ENCODE measurements at places on chromosomes 2 and 18.

DNA sequence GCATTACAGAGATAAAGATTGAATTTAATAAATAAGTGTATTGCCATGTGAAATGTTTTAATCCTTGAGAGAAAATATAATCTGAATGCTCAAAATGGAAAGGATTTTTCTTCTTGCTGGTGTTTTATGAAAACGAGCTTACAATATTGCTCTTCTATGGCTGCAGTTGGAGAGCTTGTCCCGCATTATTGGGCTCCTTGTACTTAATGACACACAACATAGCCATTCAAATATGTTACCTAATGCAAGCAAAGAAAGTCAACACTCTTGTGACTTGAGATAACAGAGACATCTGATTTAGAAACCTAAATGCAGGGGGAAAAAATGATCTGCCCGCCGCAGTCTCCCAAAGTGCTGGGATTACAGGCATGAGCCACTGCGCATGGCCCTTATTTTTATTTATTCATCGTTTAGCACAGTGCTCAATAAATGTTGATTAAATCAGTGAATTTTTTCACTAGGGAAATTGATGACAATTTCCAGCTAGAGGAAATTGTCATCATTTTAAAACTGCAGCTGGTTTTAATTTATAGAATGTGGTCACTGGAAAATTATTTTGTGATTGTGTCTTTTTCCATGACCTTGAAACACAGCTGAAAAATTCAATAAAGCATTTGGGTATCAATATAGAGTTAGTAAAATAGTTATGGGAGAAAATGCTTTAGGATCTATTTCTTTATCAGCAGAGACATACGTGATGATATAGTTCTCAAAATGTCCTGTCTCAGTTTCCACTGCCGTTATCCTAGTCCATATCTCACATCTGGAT lies 2.4 kb upstream of the PRKD3 start:
- DNase-seq = no peak

DNA sequence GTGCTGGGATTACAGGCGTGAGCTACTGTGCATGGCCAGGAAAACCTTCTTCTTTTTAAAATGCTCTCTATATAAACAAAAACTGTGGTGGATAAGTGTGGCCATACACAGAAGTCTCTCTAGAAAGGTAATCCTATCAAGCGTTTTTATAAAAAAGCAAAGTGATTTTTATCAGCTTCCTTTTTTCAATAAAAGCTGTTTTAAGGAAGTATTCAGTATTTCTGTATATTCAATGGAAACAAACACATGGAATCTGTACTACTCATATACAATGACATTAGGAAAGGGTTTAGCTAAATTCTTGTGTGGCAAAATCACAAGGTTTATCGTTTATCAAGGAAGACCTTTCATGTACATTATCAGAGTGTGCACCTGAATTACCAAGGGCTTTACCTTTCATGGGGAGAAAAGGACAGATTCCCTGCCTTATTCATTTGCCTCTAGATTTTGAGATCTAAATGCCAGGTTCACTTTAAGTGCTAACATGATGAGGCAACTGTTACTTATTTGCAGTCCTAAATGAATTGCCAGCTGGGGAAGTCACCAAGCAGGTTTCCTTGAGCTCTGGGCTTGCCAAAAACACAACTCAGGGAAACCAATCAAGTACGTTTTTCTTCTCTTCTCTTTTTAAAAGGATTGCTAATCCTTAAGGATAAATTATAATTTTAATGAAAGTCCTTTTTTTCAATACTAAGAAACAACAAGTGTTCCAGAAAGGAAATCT lies 70.8 kb downstream of the RTN4 start:
- DNase-seq = no peak

DNA sequence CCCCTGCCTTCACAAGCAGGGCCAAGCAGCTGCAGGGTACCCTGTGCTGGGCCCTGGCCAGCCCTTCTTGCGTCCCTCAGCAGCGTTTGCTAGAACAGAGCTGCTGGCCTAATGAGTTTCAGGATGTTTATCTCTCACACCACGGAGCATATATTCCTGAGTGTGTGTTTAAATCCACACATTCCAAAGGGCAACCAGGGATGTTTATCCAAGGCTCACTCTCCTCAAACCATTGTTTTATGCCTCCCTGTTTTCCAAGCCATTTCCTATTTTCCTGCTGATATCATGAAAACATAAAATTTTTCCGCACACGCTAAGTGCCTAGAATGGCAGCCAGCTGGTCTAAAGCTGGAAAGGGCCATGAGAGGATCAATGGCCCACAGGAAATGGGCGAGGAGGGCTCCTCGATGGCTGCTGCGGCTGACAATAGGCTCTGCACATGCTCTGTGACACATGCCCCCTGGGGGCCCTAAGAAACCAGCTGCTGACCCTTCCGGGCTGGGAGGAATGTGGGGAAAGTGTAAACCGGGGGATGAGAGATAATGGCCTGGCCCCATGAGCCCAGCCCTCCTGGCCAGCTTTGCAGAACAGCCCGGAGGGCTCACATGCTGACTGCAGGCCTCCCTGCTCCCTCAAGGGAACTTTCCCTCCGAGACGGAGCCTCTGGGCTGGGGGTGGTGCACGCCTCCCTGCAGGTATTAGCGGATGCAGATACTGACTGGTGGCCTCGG lies 194.0 kb downstream of the NDUFA10 start:
- DNase-seq = no peak

GRCh38 chr2:27708666-27709065 lies 45.0 kb downstream of the SLC4A1AP start:
- no peak for DNase-seq

DNA sequence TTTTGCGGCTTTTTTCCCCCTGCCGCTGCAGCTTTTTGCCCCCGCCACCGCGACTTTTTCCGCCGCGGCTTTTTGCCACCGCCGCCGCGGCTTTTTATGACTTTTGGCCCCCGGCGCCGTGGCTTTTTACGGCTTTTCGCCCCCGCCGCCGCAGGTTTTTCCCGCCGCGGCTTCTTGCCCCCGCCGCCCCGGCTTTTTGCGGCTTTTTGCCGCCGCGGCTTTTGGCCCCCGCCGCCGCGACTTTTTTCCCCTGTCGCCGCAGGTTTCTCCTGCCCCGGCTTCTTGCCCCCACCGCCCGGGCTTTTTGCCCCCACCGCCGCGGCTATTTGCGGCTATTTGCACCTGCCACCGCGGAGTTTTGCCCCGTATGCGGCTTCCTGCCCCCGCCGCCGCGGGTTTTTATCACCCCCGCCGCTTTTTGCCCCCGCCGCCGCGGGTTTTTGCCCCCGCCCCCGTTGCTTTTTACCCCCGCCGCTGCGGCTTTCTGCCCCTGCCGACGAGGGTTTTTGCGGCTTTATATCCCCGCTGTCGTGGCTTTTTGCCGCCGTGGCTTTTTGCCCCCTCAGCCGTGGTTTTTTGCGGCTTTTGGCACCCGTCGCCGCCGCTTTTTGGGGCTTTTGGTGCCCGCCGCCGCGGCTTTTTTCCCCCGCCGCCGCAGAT lies 2750.9 kb downstream of the RPIA start:
- no peak for DNase-seq

GRCh38 chr2:109352898-109353689 lies 224.1 kb downstream of the SH3RF3 start:
- no peak for DNase-seq

DNA sequence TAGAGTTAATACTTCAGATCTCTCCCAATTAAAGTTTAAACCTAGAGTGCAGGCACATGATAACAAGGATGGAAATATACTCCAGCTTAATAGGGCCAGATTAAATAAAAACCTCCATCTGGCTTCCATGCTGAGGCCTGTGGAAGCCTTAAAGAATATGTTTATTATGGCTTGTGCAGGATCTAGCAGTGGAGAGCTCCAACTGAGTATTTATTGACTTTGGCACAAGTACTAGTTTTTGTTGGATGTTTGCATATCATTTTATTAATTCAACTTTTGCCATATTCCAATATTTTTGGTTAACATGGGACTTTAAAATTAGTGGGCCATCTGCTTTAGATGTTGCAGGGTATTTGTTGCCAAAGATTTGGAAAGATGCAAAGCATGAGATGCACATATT lies 860.4 kb upstream of the SOX11 start:
- no peak for DNase-seq

GRCh38 chr2:74007711-74008110 lies 23.0 kb downstream of the TET3 start:
- DNase-seq = no peak

GRCh38 chr2:6423157-6423556 lies 442.6 kb downstream of the CMPK2 start:
- no peak for DNase-seq

DNA sequence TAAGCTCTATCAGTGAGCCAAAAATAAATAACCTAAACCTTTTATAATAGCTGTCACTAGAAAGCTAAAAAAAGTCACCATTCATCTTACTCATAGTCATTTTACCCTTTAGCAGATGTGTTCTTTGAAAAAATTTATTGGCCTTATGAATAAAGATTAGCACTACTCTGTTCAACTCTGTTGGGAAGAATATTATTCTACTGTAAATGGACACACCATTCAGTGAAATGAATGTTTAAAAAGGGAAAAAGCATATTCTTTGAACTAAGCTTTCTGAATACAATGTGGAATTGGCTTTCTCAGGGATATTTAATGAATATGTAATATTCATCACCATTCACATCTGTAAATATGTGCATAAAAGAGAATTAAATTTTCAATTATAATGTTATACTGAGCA lies 422.0 kb downstream of the CBLN2 start:
- DNase-seq = no peak

DNA sequence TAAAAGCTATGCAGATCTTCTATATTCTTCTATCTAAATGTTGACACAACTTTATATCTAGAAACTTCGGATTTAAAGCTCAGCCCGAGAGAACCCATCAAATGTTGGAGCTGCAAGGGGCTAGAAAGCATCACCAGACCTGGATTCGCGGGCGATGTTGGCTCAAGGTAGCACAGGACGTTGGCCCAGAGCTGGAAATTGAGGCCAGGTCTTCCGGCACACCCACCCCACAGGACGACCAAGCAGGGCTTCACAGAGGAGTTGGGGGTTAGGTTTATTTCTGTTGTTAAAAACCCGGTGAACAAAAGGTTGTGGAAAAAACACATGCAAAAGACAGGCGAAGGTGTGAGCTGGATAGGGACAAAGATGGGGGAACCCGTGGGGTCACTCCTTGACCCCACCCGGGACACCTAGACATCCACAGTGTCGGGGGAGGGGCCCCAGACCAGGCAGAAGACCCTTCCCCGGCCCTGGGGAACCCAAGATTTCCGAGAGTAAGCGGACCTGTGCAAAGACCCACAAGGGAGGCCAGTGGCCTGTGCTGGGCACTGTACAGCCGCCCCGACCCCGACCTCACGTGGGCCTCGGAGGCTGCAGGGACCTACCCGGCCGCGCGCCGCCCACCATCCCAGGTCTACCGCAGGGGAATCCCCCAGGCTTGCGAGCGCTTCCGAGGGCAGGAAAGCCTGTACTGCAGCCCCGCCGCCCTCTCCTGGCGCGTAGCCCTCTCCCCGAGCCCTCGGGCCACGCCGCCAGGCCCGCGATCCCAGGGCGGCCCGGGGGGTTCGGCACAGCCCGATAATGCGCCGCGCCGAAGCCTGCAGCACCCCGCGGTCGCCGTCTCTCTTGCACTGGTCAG lies 1.8 kb upstream of the AGBL5 start:
- DNase-seq = no peak

All from RKO (cell line).